NCI-H1436 treated with DMSO at 0.1 percent for 48 hours (cell line): ENCODE measurements at places on chromosomes 11 and 22.
A peak's percentile ranks its signal among the peaks of the same experiment; 100 is the strongest.

DNA sequence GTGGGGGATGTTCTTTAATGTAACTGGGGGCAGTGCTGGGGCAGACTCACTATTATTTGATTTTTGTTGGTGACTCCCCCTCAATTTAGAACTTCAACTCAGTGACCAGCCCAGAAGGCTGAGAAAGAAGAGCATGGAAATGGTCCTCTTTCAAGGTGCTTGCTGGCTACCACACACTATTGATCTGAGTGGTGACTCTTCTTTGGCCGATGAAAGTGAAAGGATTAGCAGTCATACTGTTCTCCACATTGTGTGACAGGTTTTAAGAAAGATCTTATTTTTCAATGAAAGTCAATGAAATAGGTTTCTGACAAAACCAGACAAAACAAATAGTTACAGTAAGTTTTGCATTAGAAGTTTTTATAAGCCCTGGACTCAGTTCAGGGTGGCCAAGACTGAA lies 29.9 kb downstream of the NLRP14 start:
- DNase-seq: no peak

DNA sequence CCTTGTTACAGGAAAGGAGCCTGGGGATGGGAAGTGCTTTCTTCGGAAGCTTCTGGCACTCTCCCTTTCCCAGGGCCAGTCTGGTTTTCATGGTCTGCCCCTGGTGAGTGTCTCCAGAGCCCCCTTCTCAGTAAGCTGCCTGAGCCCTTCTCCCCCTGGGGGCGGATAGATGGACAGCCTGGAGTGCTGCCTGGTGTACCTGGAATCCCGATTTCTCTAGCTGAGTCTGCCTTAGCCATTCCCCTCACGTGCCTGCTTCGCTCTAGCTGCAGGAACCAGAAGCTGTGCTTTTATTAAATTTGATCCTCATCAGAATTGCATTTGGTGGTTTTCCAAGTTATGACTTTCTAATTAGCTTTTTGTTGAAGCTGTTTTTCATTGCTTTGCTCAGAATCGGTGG lies 152.9 kb upstream of the NAV2 start:
- DNase-seq: no peak

- no peak for DNase-seq
These were observed 5.9 kb downstream of the KCNJ4 start for GRCh38 chr22:38448945-38449745.

DNA sequence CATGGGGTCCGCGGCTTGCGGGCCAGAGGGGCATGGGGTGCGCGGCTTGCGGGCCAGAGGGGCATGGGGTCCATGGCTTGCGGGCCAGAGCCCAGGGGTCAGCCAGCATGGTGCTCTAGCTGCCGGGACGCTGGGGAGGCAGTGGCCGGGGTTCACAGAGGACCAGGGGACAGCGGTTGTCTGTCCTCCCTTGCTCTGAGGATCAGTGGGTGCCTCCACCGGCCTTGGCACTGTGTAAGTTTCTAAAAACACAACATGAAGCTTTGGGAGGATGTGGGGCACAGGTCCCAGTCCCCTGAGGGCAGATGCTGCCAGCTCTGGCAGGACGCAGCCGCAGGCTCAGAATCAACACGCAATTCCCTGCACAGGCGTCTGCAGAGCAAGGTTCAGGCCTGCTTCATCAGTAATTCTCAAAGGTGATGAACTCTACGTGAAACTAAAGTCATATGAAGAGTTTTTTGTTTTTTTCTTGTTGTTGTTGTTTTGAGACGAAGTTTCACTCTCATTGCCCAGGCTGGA lies 3.0 kb downstream of the MLC1 start:
- DNase-seq: no peak

GRCh38 chr11:47383071-47383470 lies 4.7 kb upstream of the SPI1 start:
- DNase-seq: no peak

- no peak for DNase-seq
These were observed 6.0 kb upstream of the ACR start for GRCh38 chr22:50731811-50732624.

GRCh38 chr11:134911514-134912180 lies 499.6 kb upstream of the B3GAT1 start:
- no peak for DNase-seq

- DNase-seq: peak; percentile 2
These were observed 71.0 kb downstream of the JAM3 start for GRCh38 chr11:134139873-134140331.
